ENCODE measurements at places on chromosomes 2 and 18. TPM values are rescaled to one million over a fixed set of nuclear protein-coding genes. Genes with fewer than 3 reads are reported as not detected.
A peak's percentile ranks its signal among the peaks of the same experiment; 100 is the strongest.

DNA sequence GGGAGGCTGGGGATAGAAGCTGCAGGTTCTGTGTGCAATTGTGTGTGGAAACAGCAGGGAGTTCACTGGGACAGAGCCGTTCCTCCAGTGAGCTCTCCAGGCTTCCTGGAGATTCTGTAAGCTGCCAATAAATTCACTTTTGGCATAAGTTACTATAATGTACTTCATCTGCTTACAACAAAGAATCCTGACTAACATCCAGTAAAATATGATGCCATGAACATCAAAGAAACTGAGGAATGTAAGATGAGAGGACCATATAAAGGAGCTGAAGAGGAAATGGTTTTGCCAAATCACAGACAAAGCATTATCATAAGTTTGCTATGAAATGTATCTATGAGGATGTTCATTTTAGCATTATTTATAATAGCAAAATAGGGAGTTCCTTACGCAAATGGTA lies 175.3 kb downstream of the KCNE4 start:
- DNase-seq = no peak

DNA sequence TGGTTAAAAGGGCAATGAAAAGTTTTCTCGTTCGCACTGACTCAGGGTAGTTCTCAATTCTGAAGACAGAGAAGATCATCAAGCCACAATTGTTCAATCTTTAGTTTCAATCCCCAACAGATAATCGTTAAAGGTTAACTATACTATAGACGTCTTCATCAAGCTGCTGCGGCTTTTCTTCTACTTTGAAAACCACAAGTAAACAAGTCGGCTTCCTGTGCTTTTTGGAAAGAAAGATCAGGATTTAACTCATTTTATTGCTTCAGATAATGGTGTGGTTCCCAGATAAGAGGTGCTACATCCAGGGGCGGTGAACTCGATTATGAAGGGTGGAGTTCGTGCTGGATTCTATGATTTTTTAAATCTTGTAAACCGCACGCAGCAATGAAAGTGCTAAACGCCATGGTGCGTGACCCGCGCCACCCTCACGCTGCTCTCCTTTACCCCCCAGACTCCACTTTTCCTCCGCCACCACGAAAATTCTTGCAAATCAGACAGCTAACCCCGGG lies 545 bp upstream of the CDCA7 start:
- no peak for DNase-seq

GRCh38 chr18:63082366-63083019 lies 237.1 kb downstream of the BCL2 start:
- no peak for DNase-seq

GRCh38 chr2:36704475-36705150 lies 8.1 kb downstream of the VIT start:
- DNase-seq = no peak

- DNase-seq = peak; percentile 72
These were observed 117.0 kb upstream of the EML6 start for GRCh38 chr2:54606393-54606958.

- DNase-seq = no peak
These were observed 148.7 kb downstream of the CABLES1 start for GRCh38 chr18:23283916-23284430.

DNA sequence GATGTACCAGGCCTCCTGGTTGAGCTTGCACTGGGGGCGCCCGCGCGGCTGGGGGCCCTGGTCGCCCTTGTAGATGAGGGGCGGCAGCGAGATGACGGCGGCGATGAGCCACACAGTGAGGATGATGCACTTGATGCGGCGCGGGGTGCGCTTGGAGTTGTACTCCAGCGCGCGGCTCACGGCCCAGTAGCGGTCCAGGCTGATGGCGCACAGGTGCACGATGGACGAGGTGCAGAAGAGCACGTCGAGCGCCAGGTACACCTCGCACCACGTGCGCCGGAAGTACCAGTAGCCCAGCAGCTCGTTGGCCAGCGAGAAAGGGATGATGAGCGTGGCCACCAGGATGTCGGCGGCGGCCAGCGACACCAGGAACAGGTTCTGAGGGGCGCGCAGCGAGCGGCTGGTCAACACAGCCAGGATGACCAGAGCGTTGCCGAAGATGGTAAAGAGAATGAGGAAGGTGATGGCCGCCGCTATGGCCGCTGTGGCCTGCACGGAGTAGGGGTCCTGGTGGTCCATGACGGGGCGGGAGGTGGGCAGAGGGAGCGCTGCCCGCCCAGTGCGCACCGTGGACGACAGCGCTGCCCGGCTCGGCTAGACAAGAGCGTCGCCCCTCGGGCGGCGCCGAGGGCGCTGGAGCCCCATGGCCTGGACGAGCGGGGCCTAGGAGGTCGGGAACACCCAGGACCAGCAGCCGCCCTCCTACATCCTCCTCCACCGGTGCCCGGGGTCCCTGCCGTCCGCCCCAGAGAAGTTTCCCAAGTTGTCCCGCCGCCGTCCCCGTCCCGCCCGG lies 544 bp downstream of the ADRA2B start:
- DNase-seq = no peak

DNA sequence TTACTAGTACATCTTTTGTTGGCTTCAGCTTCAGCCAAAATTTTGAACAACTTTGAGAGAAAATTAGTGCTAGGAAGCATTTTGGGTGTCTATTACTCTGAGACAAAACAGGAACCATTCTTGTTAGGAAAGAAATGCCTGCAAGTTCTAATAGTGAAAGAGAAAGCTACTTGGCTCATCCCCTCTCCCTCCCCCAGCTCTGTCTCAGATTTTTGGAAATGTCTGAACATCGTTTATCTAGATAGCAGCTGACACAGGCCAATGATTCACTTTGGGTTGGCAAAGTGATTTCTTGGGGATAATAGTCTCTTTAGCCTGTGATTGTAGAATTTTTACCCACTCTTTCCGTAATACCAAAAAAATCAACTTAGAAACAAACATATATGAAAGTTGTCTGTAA lies 42.3 kb upstream of the PTPRM start:
- DNase-seq = no peak

DNA sequence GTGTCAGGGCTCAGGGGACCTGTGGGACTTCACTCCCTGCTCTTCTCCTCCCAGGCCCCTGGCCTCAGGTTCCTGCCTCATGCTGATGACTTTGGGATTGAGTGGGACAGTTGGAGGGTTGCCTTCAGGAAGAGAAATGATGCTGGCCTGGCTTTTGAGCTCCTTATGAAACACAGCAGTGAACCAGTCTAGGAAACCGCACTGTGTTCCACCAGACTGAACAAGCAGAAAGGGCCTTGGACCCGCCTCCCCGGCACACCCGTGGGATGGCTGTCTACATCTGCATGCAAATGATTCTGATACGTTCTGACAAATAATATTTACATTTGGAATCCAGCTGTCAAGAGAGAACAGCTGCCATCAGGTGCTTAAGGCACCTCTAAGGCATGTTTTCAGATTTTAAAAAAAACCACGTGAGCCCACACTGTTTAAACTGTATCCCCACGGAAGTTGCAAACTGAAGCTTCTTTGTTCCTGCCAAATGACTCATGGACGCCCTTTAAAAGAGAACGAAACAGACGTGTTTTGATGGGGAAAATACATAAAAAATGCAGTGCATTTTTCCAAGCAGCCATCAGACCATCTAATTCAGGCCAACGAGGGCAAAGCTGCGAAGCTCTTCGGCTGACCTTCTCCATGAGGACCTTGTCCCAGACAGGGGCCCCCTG lies 27.6 kb upstream of the ASAP2 start:
- DNase-seq = no peak

DNA sequence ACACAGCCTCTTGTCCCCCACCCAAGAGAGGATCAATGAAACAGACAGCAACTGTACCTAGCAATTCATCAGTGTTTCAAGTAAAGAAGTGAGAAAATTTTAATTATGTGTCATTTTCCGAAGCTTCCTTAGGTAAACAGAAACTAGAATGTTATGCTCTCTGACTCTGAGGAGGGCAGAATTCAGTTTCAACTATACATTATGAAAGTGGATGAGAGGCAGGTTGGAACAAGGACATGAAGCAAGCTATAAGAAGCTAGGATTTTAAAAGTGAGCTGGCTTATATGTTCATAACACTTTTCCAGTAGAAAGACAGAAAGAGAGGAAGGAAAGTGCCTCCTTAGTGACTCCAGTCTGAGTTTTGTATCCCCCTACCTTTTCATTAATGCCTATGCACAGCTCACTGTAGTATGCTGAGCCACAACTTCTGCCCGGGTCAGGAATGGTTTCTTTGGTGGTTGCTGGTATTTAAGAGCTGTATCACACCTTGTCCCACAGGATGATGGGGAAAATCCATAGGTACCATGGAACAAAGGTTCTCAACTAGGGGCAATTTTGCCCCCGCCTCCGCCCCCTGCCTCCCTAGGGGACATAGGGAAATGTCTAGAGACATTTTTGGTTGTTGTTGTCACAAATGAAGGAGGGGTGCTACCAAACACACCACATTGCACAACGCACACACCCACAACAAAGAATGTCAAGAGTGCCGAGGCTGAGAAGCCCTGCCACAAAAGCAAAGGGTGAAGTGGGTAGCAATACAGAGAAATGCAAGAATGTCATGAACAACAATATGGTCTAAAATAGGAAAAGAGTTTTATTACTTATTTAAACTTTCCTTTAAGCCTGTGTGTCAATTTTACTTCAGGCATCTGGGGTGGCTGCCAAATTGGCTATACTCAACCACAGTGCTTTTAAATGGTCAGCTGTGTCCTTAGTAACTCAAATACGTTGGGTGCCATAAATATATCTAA lies 161.0 kb upstream of the ZFP36L2 start:
- DNase-seq = no peak

DNA sequence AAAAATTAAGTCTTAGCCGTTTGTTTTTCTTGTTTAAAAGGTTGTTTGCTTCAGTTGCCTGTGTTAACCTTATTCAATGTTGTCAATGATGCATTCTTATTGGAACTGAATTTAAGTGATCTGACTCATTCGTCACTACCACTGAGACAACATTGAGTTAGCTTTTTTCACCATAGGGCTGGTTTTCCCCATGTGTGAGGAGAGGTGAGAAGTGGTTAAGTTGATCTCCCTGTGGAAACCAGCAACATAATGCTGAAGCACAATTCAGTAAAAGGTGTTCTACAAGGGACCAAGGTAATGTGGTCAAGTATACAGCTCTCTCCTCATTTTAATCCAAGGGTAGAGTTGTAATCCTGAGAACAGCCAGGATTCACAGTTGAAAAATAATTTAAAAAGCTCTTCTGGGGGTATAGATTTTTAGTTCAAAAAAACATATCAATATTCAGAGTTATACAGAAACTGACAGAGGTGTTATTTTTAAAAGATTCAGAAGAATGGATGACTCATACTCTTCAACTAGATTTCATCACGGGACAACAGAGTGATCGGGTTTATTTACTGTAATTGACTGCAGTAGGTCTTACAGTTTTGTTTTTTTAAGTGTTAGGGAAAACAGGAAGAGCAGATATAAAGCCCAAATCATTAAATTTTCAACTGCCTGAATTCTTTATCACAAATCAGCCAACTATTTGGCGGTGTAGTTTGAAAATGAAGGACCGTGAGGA lies 12.6 kb downstream of the NOP58 start:
- no peak for DNase-seq

GRCh38 chr18:75916624-75916982 lies 489.1 kb upstream of the SMIM21 start:
- DNase-seq = no peak

DNA sequence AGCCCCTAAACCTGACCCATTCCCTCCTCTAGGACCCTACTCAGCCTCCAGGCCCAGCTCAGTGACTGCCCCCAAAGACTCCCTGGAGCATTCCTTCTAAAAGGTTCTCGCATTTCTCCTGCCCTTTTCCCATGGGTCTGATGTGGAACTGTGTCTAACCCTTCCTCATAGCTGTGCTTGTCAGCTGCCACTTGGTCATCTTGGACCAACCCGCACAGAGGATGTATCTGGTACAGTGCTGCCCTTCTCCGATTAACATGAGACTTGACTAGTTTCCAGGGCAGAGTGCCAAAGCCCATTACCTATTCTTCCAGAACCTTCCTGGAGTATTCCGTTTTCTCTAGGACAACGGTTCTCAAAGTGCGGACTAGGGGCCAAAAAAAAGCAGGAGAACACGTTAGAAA lies 518 bp upstream of the NFU1 start:
- DNase-seq = no peak

DNA sequence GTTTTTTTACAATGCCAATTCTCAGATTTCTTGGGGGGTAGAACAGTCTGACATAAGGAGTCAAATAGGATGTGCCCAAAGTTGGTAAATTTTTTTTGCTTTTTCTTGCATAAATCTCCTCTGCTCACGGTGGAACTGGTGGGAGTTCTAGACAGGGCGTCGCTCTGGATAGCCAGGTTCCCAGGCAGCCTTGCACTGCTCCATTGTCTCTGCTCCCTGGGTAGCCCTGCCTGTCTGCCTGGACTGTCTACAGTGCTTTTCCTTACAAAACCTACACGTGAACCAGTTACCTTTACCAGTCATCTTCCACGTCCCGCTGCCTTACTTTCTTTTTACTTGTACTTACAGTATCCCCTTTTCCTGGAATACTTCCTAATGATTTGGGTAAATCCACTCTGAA lies 117.1 kb downstream of the ZNF407 start:
- no peak for DNase-seq

GRCh38 chr18:71849407-71849806 lies 694.7 kb downstream of the CBLN2 start:
- DNase-seq = no peak

GRCh38 chr2:240250985-240251847 lies 110.8 kb upstream of the OTOS start:
- peak; percentile 5 for DNase-seq

DNA sequence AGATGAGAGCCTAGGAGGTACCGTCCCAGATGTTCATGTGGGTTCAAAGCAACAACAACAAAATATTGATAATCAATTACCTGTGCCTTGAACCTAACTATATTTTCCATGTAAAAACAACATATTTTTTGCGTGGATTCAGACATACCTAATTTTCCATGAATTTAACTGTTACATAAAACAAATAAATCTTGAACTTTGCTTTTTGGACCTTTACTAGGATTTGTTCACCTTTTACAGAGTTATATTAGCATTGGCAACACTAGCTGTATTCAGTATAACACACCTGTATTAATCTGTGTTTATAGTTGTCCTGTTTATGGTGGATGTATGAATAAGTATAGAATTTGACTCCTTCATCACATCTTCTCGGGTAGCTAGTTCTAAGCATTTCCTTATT lies 115.8 kb upstream of the STON1 start:
- DNase-seq = no peak

DNA sequence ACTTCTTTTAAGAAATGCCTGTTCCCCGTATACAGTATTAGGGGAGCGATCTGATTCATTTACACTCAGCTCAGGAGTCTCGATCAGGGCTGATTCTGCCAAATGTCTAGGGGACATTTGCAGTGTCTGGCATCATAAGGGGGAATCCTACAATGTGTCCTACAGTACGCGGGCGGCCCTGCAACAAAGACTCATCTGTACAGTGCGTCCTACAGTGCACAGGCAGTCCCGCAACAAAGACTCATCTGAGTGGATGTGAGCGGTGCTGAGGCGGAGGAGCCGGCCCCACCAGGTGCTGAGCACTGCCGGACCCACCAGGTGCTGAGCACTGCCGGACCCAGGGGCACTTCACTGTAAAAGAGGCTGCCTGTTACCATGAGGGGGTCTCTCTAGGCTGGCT lies 102.5 kb downstream of the FAM210A start:
- DNase-seq = no peak

The ZSWIM2 gene
- not detected for total RNA-seq

The CCDC102B gene
- total RNA-seq = 4.8 TPM

The PLEK gene
- total RNA-seq = 3.9 TPM

The LIPG gene
- total RNA-seq = not detected
